ENCODE measurements at places on chromosomes 7 and 10.

DNA sequence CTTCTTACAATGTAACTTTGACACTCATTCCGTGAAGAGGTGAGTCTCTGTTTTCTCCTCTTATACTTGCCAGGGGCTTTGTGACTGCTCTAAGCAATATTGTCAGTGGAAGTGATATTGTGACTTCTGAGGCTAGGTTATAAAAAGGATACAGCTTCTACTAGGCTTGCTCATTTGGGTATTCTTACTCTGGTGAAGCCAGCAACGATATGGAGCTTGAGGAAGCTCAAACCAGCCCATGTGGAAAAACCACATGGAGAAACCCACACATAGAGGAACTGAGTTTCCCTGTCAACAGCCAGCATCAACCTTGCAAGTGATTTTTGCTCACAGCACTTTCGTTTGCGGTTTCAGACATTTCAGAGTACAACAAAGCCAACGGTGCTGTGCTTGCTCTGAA is 149.6 kb upstream of the SEMA3E start:
- no peak for DNase-seq

DNA sequence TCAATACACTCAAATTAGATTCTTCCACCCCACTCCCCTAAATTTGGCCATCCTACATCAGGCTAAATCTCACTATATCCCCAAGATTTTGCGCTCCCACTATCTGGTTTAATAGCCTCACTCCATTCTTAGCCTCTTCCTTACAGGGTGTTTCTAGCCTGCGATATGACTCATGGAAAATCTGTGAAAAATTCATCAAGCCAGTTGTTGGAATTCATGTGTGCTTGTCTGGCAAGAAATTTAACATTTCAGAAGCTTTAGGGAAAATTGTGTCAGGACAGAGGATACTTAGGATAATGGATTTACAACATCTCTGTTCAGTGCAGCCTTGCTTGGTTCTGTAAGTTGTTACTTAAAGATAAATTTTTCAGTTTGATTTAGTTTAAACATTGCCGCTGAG is 1249.9 kb upstream of the AUTS2 start:
- DNase-seq, result no peak

- DNase-seq, result no peak
These were observed 22.7 kb downstream of the AP5Z1 start for GRCh38 chr7:4797858-4798705.

- DNase-seq, result no peak
These were observed 87.2 kb upstream of the COL1A2 start for GRCh38 chr7:94307399-94308048.

DNA sequence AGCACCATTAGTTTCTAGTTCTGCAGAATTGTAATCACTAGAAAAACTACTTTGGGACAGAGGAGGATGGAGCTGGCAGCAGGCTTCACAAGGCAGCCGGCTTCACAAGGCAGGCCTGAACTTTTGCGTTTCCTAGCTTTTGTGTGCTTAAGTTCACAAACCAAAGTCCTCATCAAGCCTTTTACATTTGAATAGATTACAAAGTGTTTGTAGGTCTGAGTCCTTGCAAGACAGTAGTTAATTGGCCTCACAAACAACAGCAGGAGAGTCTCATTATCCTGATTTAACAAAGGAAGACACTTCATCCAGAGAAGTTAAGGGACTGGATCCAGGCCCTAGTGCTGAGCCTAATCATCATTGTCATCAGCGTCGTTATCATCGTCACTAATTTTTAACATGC is 147.8 kb upstream of the AUTS2 start:
- DNase-seq, result no peak

DNA sequence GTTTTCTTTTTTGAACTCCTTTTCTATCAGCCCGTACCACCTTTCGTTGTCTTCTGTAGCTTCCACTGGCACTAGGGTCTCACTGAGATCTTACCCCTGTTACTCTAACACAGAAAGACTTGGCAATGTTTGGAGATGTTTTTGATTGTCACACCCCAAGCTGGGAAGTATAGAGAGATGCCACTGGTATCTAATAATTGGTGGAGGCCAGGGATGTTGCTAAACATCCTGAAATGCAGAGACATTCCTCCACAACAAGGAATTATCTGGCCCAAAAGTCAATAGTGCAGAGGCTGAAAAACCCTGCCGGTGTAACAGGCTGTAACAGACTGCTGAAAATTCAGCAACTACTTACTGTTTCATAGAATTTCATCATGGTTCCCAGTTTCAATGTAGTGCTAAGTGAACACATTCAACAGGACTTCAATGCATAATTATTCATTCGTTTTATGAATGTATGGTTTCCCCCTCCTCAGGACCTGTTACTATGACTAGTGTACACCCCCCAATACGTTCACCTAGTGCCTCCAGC is 115.9 kb downstream of the TRIM24 start:
- DNase-seq, result no peak

DNA sequence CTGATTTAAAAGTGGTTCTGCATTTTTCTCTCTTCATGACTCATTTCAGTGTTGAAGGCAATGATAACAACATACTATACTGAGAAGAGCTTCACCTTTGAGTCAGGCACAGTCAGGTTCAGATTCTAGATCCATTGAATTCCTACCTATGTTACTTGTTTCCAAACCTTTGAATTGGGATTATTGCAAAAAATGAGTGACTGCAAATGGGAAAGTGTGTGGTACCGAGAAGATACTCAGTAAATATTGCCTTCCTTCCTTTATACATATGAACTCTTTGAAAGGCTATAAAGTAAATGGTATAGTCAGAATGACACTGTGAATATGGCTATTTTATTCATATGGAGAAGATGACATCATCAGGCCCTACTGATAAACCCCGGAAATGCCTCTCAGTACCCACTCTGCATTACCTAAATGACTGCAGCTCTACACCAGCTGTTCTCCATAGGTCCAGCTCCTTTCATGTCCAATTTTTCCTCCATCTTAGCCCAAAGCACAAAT is 66.7 kb upstream of the FGL2 start:
- no peak for DNase-seq

- no peak for DNase-seq
These were observed 135.8 kb downstream of the JAZF1 start for GRCh38 chr7:28044825-28045224.

DNA sequence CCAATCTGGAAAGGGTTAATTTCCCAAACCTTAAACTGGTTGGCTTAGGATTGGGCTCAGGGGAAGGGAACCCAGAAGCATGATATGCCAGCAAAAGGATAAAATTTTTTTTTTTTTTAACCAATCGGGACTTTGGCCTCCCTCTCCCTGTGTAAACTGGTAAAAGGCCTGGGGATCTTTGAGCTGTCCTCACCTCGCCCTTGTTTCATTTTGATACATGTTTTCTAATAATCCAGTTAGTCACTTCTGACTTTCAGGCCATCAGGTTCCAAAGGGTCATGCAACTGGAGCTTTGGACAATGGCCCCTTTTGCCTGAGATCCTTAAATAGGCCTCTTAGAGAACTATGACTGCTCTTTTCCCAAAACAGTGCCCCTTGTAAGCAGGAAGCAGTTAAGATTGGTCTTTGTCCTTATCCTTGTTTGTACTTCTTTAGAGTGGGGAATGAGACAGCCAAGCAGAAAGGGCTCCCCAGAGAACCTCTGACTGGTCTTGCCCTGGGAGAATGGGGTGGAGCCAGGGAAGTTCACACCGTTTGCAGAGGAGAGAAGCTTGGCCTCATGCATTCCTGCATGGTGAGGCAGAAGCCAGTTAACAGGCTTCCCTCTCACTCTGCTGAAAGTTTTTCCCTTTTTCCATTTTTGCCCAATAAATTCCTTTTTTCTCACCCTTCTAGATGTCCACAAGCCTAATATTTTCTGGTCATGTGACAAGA is 424.2 kb upstream of the CNTNAP2 start:
- DNase-seq, result no peak

- no peak for DNase-seq
These were observed 23.2 kb upstream of the BMPR1A start for GRCh38 chr10:86733260-86733671.

DNA sequence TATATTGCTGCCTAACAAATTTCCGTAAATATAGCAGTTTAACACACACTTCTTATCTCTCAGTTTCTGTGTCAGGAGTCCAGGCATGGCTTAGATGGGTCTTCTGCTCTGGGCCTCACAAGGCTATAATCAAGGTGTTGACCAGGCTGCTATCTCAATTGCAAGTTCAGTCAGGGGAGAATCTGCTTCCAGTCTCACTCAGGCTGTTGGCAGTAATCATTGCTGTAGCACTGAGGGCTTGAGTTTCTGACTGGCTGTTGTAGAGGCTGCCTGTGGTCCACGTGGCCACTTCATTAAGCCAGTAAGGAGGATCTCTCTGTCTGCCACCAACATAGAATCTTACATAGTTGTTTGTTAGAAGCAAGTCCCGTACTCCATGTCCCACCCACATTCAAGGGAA is 138.4 kb downstream of the ST7 start:
- no peak for DNase-seq

Measured in head of caudate nucleus (tissue), 42 donors.